Ureter (tissue), 1 donor: ENCODE measurements at places on chromosomes 6 and 20. TPM values are rescaled to one million over a fixed set of nuclear protein-coding genes. Genes with fewer than 3 reads are reported as not detected.

DNA sequence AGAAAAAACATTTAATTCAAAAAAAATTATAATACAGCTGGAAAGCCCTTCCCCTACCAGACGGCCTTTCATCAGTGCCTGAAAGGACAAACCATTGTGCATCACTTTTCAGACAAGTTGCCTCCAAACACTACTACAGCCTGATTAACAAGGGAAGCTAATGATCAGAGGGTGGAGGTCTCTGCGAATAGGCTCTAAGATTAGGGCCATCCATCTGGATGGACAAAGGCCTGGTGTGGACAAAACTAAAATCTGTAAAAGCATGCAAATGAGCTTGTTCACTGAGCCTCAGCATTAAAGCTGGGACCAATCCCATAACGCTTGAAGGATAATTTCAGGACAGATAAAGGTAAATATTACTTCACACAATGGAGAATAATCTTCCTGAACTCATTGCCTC lies 228.7 kb upstream of the PLN start:
- no peak for DNase-seq

- peak; percentile 62 for DNase-seq
These were observed 838.4 kb downstream of the DHX35 start for GRCh38 chr20:39800548-39800947.

DNA sequence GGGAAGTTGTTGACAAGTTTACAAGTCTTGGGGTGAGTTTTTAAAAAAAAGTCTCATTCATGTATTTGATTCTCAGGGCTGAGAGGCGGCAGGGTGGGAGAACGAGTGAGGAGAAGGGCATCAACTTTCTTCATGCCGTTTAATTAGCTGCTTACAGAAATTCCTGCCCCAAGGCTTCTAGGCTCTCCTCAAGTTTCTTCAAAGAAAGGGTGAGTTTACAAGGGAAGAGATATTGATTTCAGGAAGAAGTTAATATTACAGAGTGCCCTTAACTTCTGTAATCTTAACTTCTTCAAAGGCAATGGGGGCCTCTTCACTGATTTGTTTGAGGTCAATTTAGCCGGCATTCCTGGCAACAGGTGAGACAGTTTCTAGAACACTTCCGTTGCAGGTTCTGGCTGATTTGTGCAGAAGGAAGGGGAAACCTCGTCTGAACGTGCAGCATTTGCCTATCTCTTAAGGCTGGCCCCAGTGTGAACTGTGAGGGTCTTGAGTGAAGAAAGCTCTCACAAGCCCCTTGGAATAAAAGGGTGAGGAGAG lies 3.4 kb upstream of the COL12A1 start:
- no peak for DNase-seq

The TFAP2D gene
- not detected for total RNA-seq

- DNase-seq: no peak
These were observed 66.3 kb downstream of the SLX4IP start for GRCh38 chr20:10501402-10501801.

DNA sequence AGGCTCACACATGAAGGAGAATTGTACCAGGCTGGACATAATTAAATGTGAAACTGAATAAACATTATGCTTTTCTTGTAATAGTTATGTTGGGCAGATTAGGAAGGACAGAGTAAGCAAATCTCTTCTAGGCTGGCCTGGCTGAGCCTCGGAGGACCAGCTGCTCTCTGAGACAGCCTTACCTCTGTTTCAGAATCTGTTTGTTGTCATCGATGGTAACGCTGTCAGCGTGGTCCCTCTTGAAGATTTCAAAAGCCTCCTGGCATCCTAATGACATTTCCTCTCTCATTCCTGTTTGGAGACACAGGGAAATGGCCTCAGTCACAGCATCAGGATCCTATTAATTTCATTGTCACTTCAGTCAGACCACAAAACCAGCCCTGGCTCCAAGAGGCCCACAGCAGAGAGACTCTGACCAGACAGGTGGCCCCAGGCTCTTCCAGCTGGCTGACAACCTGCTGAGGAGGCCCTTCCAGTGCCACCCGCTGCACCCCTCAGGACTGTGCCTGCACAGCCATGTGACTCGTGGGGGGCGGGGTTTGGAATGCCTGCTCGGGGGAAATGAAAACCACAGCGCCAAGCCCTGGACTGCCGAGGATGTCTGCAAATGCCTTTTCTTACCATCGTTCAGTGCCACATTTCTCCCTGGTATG lies 108.5 kb upstream of the KCNK16 start:
- DNase-seq: peak; percentile 65

GRCh38 chr6:24788031-24788665 lies 10.6 kb downstream of the ARMH2 start:
- DNase-seq: no peak

The CHRNA4 gene
- not detected for total RNA-seq

GRCh38 chr6:45651301-45651700 lies 273.6 kb upstream of the SUPT3H start:
- no peak for DNase-seq

DNA sequence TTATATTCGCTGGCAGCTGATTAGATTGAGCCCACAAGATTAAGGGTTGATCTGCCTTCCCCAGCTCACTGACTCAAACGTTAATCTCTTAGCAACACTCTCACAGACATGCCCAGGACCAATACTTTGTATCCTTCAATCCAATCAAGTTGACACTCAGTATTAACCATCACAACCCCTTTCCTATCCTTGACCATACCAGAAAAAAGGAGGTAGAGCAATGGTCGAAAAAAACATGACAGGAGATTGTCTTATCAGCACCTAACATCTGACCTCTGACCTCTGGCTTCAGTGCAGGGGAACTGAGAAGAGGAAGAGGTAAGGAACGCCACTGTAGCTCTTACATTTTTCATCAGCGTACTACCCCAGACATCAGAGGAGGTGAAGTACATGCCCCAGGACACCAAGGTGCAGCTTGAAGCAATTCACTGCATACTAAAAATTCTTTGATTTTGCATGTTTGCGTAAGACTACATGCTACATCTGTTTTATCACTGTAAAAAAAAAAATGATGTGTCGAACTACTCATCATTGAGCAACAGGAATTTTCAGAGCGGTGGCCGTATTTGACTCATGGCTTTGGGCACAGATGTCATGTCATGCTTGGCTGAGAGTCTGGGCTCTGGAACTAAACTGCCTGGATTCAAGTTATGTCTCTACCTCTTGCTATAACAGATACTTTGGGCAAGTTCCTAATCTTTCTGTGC lies 188.0 kb upstream of the TAB2 start:
- DNase-seq: no peak

GRCh38 chr6:160138839-160139419 lies 17.3 kb downstream of the SLC22A1 start:
- DNase-seq: no peak

DNA sequence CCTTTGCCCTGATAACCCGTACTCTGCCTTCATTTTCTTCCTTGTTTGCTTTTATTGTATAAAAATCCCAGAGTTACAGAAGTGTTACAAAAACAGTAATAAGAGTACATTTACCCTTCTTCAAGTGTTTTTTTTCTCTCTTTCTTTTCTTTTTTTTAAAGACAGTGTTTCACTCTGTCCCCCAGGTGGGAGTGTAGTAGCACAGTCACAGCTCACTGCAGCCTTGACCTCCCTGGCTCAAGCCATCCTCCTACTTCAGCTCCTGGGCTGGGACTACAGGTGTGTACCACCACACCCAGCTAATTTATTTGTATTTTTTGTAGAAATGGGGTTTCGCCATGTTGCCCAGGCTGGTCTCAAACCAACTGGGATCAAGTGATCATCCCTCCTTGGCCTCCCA lies 402.7 kb downstream of the CDKAL1 start:
- no peak for DNase-seq

The EYS gene
- not detected for total RNA-seq

GRCh38 chr20:6959900-6960312 lies 192.4 kb downstream of the BMP2 start:
- no peak for DNase-seq

The NFKBIL1 gene
- 21.9 TPM for total RNA-seq
